ENCODE measurements at places on chromosomes 4 and X. TPM values are rescaled to one million over a fixed set of nuclear protein-coding genes. Genes with fewer than 3 reads are reported as not detected.

GRCh38 chr4:7237873-7238272 lies 45.5 kb downstream of the SORCS2 start:
- no peak for DNase-seq

GRCh38 chrX:12439416-12439815 lies 301.1 kb downstream of the FRMPD4 start:
- DNase-seq: peak; percentile 31

GRCh38 chrX:129530410-129530809 lies 7.1 kb upstream of the SMARCA1 start:
- no peak for DNase-seq

- no peak for DNase-seq
Measured at GRCh38 chr4:34258176-34258575, 1986.1 kb downstream of the ARAP2 start.

DNA sequence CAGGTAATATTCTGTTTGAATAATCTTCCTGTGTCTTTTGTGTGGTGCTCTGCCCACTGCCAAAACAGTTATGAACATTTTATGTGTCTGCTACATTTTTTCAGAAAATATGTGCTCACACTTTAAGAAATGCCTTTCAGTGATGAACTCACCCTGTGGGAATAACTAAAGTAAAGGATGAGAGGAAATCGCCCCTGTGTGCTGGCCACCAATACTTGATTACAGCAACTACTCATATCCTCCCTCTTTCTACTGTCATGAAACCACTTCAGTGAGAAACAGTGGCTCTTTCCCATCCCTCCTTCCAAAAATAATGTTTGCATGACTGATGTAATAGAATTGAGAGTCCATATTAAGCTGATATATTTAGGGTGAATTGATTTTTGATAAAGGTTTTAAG lies 900.9 kb downstream of the RAB28 start:
- DNase-seq: no peak

CDKL2 gene
- 0.55 TPM for total RNA-seq
